ENCODE measurements at places on chromosomes 1 and 21.

DNA sequence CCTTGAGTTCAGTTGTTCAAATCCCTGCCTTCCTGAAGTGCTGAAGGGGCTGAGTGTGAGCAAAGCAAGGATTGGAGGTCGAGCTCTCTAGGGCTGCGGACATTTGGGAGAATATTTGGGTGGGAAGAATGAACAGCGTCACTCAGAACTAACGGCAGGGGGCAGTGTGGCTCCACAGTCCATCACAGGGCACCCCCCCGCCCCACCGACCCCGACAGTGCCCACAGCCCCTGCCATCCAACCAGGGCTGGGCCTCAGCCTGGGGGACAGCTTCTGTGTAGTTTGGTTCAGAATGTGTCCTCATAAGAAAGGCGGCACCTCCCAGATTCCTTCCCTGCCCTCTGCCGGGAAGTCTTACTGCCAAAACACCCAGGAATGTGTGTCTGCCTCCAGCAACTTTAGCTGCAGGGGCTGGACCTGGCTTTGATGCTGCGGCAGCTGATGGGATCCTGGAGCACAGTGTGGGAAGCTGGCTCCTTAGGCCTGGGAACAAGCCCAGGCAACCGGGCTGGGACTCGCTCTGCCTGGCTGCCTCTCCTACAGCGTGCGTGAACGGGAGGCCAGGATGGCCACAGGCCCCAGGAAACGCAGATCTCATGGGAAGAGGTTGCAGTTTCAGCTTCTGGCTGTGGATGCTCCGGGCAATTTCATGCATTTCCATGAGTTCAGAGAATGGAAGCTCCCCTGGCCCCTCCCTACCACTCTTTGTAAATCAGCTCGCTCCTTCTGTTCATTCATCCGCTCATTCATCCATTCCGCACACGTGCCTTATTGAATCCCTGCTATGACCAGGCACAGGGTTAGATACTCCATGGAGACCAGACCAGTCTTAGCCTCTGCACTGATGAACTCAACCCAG lies 104.9 kb upstream of the TMPRSS2 start:
- DNase-seq, result no peak

GRCh38 chr1:109996476-109996875 lies 11.9 kb downstream of the AHCYL1 start:
- no peak for DNase-seq

GRCh38 chr1:58660105-58660504 lies 39.8 kb downstream of the MYSM1 start:
- no peak for DNase-seq

DNA sequence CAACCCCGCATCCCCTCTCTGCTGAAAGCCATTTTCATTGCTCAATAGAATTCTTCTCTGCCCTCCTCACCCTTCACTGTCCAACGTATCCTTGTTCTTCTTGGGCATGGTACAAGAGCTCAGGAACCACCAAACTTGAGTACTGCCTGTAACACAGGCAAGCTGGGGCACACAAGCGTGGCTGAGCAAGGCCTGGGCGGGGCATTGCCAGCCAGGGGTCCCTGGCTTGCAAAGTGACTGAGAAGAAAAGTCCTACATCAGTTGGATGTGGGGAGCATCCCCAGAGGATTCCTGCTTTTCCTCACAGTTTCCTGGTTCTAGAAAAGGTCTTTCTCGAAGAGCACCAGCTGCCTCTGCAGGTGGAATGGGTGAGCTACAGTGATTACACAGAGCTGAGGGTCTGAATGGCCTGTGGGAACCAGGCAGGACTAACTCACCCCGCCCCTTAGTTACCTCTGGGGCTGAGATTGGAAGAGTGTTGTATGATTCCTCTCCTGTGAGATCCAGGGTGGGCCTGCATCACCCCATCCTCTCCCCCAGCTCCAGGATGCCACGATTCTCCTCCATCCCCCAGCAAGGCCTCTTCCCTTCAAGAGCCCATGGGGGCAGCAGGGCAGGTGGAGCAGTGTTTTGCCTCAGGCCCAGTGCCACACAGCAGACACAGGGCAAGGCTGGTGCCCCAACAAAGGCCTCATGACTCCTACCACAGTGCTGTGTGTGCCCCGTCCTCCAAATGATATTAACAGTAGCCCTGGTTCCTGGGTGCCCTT lies 121.9 kb downstream of the MATN1 start:
- no peak for DNase-seq

DNA sequence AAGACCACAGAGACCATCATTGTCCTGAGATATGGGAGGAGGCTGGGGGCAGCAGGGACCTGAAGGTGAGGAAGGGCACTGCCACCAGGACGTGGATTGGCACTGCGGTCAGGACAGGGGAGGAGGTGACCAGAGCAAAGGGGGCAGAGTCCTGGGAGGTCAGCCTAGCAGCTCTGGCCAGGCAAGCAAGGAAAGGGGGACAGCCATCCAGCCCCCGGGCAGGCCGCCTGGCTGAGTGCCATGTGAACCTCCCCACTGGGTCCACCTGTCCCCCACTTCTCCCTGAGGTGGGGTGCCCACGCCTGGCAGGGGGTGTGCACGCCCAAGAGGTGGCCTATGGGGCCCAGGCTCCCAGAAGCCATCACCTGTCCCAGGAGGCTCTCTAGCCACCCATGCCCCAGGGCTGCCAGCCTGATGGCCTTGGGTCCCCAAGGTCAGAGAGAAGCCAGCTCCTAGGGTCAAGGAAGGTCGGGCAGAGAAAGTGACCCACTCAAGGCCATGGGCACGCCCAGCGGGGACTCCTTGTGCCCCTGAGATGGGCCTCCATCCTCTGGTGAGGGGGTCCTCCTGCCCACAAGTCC lies 17.6 kb upstream of the PTTG1IP start:
- DNase-seq, result no peak

DNA sequence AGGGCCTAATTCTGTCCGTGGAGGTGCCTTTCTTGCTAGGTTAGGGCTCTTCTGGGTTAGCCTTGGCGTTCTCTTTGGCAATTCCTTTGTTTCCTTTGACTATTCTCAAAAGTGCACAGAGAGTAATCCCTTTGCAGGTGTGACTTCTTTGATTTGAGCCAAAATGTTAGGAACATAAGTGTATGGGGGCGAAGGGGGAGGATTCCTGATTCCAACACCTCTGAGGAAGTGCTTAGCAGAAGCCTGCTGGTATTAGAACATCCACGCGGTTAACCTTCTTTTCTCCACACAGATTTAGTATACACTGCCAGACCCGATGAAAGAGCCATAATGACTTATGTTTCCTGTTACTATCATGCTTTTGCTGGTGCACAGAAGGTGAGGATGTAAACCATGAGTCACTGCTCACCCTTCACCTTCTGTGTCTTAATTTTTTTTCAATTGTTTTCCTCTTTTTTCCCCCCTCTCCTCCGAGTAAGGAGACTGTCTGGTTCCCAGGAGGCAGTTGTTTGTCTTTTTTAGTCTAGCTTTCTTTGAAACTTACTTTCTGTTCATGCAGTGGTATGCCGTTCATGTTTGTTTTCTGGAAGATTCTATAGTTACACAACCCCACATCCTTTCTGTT lies 48.0 kb downstream of the ACTN2 start:
- no peak for DNase-seq

DNA sequence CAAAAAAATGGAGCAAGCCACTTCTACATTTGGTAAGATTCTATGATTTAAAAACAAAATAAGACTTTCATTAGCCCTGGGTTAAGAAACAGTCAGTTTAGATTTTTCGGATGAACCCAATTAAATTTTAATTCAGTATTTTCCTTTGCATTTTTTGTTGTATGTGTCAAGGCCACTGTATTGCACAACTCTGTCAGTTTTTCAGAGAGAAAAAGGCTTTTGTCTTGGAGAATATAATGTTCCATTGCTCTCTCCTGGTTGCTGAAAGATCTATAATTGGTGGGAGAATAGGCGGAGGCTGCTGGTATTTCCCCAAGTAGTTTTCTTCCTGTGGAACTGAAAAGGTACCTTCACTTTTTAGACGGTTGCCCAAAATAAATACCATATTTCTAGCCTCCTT lies 84.6 kb downstream of the NEGR1 start:
- DNase-seq, result no peak

GRCh38 chr1:82775406-82776000 lies 974.8 kb downstream of the ADGRL2 start:
- peak; percentile 8 for DNase-seq

GRCh38 chr1:111449703-111450017 lies 396 bp downstream of the ATP5PB start:
- no peak for DNase-seq

- DNase-seq, result no peak
Measured at GRCh38 chr1:168803806-168804510, 75.0 kb upstream of the DPT start.

GRCh38 chr1:26373789-26374188 lies 1.2 kb upstream of the ZNF683 start:
- DNase-seq, result no peak

DNA sequence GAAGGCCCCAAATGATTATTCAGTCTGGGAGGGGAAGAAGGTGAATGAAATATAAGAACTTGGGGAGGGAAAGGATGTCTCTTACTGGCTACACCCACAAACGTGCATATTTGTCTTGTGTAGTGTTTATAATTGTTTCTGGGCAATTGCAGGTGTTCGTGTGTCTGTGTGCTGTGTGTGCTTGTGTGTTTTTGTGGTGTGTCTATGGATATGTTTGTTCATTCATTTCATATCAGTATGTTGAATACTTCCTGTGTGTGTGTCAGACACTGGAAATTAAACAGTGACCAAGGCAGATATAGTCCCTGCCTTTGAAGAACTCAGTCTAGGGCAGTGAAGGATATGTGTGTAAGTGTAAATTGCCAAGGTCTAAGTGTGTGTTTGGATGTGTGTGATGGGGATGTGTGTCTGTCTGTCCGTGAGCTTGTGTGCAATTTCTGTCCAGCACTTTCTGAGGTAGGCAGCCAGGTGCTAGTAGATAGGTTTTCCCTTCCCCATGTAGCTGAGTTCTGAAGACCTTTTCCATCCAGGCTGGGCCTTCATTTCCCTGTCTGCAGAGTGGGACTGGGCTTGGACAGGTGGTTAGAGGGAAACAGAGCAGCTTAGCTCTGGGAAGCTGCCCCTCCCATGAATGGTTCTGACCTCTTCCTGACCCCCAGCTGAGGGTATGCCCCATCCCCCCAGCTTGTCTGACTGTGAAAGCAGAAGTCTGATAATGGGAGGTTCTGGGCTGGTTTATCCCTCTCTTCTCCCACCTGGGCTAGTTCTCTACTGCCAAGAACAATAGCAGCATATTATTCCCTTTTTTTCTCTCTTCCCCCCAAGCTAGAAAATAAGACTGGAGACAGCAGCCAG lies 3.8 kb downstream of the AGO1 start:
- no peak for DNase-seq

DNA sequence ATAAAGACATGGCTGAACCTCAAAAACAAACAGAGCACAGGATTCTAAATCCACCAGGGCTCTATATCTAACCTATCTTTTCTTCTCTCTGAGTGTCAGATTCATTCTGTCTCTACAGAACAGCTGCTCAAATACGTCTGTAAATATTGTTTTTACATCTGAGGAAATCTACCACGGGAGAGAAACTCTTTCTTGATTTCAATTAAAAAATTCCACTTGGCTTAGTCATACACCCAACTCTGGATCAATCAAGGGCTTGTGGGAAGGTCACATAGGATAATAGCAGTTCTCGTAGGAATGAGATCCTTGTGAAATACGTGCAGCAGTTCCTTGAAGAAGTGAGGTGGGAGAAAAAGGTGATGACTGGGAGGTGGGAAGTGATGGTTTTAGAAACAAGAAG lies 1355.7 kb upstream of the ADGRL2 start:
- DNase-seq, result no peak

DNA sequence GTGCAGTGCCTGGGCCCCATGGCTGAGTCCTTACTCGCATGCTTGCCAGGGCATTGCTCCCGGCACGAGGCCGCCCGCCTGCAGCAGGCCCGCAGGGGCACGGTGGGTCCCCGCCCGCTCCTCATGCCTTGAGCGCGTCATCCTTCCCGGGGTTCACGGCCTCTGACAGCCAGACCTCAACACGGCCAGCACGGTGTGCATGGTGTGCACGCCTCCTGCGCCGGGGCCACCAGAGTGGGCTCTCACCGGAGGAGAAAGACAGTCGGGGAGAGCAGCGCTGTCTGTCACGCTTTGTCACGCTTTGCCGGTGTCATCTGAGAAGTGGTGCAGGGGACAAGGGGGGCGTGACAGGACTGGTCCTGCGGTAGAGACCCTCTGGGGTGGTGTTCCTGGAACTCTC lies 11.9 kb upstream of the COL18A1 start:
- no peak for DNase-seq

DNA sequence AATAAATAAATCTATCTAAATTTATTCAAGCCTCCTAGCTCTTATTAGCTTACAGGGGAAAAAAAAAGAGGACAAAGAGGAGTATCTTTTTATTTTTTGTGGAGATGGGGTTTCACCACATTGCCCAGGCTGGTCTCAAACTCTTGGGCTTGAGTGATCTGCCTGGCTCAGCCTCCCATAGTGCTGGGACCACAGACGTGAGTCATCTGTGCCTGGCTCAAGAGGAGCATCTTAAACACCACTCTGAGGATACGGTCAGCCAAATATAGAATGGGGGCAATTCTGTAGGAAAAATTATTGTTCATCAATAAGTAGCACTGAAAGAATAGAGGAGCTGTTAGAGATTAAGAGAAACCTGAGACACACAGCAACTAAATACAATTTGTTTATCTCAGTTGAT lies 24.1 kb downstream of the SLC45A3 start:
- no peak for DNase-seq

GRCh38 chr1:4596486-4596885 lies 57.9 kb upstream of the AJAP1 start:
- no peak for DNase-seq

GRCh38 chr21:36310016-36310415 lies 10.0 kb upstream of the MORC3 start:
- DNase-seq, result peak; percentile 43

Measured in activated CD4-positive, alpha-beta T cell treated with anti-CD3 and anti-CD28 coated beads, Interleukin-2, amount 50 U/mL, for 24 hours (primary cell).